ENCODE measurements at places on chromosomes 16 and 17.

DNA sequence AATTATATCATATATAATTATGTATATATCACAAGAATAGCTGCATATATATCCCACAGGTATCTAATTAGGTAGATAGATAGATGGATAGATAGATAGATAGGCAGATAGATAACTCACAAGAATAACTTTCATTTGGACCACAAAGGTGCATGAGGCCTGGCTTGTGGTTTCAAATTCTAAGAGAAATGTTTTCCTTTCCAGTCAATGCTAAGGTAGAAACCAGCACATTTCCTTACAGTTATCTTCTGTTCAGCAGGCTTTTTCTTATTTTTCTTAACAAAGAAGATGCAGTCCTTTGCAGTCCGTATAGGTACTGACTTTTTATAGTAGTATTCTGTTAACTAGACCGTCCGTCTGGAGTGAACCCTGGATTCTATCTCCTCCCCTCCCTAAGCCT, 152.9 kb upstream of the ANKFN1 start:
- DNase-seq = no peak

- DNase-seq = no peak
These were observed 114.7 kb downstream of the IRX3 start for GRCh38 chr16:54171626-54172537.

- no peak for DNase-seq
These were observed 719 bp upstream of the RNF227 start for GRCh38 chr17:7916808-7917207.

DNA sequence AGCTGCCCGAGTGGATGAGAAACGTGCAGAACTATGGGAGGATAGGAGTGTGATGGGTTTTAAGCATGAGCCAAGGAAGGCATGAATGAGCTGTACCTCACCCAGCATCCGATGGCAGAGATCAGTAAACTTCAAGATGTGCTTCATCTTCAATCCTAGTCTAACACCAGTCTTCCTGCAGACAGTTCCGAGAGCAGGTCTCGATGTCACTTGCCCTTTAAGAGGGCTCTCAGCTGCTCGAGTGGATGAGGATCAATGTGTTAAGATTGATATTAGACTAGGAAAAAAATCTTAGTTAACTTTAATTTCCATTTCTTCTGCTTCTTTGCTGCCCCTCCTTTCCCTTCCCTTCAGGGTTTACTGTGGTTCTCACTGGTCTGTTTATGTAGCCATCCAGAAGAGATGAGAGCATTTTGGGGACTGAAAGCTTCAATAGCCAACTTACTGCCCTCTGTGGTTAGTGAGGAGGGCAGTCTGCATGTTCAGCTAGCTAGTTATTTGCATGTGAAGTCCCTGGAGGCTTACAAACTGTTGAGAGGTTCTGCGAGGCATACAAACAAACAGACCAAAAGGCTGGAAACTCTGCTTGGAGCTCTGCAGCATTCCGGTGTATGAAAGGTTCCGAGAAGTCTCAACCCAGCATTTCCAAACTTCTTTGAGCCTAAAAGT, 15.3 kb downstream of the KLHL36 start:
- no peak for DNase-seq

DNA sequence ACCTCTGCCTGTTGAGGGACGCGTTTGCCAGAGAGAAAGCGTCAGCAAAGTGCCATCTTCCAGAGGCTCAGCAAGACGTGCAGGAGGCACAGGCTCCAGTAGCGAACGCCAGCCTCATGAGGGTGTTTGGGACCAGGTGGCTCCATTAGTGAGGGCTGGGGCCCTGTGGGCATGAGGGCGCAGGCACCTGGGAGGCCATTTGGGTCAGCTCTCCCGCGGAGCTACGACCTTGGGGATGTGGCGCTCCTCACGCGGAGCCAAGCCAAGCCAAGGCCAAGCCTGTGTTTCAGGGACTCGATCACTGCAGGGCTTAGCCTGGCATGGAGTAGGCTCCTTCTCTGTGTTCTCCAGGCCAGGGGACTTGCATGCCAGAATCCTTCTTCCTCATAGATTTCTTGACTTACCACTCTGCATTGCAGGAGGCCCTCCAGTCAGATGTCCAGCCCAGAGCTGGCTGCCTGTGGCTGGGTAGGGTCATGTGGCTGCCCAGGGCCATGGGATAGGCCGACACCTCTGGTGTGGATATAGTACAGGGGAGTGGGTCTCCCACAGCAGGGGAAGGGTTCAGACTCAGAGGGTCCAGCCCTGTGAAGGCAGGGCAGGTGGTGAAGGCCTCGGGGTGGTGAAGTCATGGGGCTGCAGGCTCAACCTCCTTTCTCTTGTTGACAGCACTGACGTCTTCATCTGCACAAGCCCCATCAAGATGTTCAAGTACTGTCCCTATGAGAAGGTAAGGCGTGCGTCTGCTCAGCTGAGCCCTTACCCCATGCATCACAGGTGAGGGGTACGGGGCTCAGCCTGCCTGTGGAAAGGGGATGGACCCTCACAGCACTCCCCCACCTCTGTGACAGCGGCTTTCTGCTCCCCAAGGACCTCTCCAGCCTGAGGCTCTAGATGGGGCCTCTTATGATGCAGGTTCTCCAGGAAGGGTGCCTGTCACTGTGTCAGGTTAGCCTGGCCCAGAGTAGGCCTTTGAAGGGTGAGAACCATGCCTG, 19.6 kb downstream of the NT5M start:
- no peak for DNase-seq

DNA sequence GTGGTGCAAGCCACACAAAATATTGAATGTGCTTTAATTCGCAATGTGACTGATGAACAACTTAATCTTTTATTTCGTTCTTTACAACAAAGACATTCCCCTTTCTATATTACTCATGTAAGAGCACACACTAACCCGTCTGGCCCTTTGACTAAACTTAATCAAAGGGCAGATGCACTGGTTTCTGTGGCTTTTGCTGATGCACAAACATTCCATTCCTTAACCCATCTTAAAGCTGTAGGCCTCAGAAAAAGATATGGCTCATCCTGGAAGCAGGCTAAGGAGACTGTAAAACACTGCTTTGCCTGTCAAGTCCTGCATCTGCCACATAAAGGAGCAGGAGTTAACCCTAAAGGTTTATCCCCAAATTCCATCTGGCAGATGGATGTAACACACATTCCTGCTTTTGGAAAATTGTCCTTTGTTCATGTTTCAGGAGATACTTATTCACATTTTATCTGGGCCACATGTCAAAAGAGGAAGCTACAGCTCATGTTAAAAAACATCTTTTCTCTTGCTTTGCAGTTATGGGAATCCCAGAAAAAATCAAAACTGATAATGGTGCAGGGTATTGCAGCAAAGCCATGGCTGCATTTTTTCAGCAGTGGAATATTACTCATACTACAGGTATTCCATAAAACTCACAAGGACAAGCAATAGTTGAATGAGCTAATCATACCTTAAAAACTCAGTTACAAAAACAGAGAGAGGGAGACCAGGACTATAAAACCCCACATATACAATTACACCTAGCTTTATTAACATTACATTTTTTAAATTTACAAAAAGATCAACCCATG, 137.2 kb downstream of the AHSP start:
- DNase-seq = no peak

- DNase-seq = no peak
These were observed 261.8 kb downstream of the CDH13 start for GRCh38 chr16:82888591-82889001.

GRCh38 chr17:59790910-59791309, 83.5 kb downstream of the VMP1 start:
- no peak for DNase-seq

DNA sequence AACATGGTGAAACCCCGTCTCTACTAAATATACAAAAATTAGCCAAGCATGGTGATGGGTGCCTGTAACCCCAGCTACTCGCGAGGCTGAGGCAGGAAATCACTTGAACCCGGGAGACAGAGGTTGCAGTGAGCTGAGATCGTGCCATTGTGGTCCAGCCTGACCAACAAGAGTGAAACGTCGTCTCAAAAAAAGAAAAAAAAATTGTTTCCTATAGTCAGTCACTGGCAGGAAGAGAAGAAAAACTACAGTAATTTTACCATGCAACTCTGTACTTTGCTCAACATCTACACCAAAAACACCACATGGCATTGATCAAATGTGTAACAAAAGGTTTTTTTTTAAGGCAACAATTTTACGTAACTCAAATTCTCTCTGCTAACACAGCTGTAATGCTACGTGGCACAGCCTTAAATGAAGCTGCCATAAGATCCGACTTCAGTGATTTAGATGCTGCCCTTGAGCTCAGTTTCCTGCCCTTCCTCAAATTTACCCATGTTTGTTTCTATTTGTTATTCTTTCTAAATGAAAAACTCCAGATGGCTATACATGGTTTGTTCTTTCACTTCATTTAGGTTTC, 40.2 kb downstream of the CNOT1 start:
- DNase-seq = no peak

- DNase-seq = no peak
These were observed at the start of gene CDYL2 for GRCh38 chr16:80804526-80805383. Gene CDYL2, minus strand, starts transcription at chr16:80804598. Its CDS starts 425 bp downstream, at chr16:80804173.

Measured in sigmoid colon (tissue), 7 donors.